ENCODE measurements at places on chromosomes 2 and 18. TPM values are rescaled to one million over a fixed set of nuclear protein-coding genes. Genes with fewer than 3 reads are reported as not detected.

DNA sequence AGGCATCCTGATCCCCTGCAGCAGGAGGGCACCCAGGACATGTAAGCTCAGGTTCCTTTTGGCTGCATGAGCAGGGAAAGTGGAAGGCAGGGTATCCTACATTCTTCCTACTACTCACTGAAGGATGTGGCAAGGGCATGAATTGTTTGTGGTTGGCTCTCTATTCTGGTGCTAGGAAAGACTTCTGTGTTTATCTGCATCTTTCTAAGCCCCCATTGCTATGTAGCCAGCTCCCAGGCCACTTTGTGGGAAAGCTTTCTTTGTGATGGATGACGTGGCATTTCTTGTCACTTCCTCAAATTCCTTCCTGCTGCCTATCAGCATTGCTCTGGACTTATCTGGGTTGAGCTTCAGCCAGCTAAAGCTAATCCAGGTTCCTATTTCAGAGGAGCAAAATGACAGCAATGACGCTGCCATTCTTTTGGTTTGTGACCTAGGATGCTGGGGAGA, 46.2 kb downstream of the MEIS1 start:
- peak; percentile 84 for DNase-seq

GRCh38 chr2:180876506-180876905, 103.9 kb upstream of the UBE2E3 start:
- DNase-seq = no peak

Gene C2orf80
- total RNA-seq = not detected

Gene HNMT
- total RNA-seq = 1.4 TPM

GRCh38 chr18:4445902-4446301, 9.2 kb downstream of the DLGAP1 start:
- no peak for DNase-seq

DNA sequence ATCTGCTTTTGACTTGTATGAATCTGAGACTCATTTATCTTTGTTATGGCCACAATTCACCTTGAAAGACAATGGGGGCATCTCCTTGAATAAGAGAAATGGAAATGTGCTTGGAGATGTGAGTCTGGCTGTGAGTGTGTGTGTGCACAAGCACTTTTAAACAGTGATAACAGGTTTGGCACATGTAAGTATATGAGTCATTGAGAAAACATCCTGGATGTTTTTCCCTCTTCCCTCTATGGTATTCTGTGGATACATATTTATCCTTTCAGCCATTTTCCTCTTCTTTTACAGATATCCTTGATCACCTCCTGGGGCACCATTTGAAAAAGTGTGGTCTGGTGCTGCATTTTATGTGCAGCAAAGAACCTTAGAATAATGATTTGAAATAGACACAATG, 317.3 kb upstream of the THUMPD2 start:
- DNase-seq = no peak

- no peak for DNase-seq
Observed at GRCh38 chr2:182784058-182784706, 68.1 kb downstream of the DNAJC10 start.

- DNase-seq = no peak
Observed at GRCh38 chr2:11839916-11840315, 93.5 kb downstream of the LPIN1 start.

Gene SP140
- 0.10 TPM for total RNA-seq

Gene HOXD9
- total RNA-seq = 7.6 TPM

- no peak for DNase-seq
Observed at GRCh38 chr18:71321319-71321718, 1032.5 kb downstream of the SOCS6 start.

GRCh38 chr2:173652311-173652710, 297.6 kb downstream of the CDCA7 start:
- DNase-seq = no peak

Gene ESPNL
- 0.53 TPM for total RNA-seq

DNA sequence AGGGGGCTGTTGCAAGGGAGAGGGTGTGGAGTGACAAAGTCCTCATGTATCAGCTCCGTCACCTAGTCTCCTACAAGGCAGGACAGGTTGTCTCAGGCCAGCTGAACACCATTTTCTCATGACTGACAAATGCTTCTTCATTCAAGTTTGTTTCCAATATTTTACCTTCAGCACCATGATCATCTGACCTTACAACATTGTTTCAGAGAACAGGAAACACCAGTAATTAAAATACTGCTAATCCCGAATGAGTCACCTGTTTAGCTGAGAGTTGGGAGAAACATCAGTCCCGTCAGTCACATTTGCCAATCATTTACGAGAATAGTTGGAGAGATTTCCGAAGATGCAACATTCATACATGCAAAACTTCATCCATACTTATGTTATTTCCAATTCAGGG, 25.7 kb upstream of the SP5 start:
- DNase-seq = no peak

DNA sequence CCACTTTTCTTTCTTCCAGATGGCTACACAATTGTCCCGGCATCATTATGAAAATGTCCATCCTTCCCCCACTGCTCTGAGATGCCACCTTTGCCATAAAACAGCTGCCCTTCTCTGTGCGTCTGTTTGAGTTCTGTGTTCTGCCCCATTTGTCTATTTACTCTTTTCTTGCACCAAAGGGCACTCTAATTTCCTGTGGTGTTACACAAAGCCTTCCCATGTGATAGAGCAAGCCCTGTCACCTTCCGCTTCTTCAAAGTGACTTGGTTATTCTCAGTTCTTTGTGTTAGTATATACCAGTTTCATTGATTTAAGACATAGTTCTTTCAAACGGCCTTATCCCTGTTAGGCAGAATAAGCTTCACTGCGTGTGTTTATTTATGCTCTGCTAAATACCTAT, 84.1 kb downstream of the FBXO15 start:
- no peak for DNase-seq

- DNase-seq = no peak
Observed at GRCh38 chr2:120874888-120875275, 139.2 kb downstream of the GLI2 start.

GRCh38 chr18:12359515-12359927, 17.5 kb downstream of the AFG3L2 start:
- DNase-seq = no peak

GRCh38 chr2:196598412-196598811, 41.1 kb upstream of the CCDC150 start:
- DNase-seq = no peak

GRCh38 chr18:46761059-46761769, 4.4 kb upstream of the ST8SIA5 start:
- DNase-seq = no peak

DNA sequence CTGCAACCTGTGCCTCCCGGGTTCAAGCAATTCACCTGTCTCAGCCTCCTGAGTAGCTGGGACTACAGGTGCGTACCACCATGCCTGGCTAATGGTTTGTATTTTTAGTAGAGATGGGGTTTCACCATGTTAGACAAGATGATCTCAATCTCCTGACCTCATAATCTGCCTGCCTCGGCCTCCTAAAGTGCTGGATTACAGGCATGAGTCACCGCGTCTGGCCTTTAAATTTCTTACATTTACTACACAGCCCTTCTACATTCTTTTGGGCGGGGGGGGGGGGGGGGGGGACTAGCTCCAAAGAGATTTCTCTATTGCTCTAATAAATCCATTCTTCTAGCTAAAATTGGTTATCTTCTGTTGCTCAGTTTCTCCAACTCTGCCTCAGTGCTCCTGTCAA, 964.9 kb upstream of the ACVR2A start:
- DNase-seq = no peak

DNA sequence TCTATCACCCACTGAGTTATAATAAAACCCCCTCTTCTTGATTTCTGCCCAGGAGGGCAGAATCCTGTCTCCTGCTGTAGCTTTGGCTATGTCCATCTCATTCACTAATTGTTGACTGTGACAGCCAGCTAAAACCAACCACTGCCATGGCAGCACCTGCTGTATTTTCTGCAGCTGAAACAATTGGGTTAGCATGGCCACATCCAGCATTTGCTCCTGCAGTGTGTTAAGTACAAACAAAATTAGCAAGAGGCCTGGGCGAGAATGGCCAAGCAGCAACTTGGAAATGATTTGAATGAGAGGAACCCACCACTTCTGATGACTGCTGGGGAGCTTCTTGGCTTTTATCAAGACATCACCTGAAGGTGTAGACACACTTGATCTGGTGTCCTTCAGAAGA, 89.4 kb upstream of the LRRTM1 start:
- DNase-seq = no peak

GRCh38 chr18:34932363-34932762, 108.8 kb upstream of the MAPRE2 start:
- DNase-seq = no peak

GRCh38 chr2:69512446-69512845, 75.2 kb upstream of the NFU1 start:
- DNase-seq = no peak

- DNase-seq = no peak
Observed at GRCh38 chr2:68302281-68302875, 17.4 kb downstream of the CNRIP1 start.

Measured in glomerular endothelial cell (primary cell).